ENCODE measurements at places on chromosomes 2 and 18.

DNA sequence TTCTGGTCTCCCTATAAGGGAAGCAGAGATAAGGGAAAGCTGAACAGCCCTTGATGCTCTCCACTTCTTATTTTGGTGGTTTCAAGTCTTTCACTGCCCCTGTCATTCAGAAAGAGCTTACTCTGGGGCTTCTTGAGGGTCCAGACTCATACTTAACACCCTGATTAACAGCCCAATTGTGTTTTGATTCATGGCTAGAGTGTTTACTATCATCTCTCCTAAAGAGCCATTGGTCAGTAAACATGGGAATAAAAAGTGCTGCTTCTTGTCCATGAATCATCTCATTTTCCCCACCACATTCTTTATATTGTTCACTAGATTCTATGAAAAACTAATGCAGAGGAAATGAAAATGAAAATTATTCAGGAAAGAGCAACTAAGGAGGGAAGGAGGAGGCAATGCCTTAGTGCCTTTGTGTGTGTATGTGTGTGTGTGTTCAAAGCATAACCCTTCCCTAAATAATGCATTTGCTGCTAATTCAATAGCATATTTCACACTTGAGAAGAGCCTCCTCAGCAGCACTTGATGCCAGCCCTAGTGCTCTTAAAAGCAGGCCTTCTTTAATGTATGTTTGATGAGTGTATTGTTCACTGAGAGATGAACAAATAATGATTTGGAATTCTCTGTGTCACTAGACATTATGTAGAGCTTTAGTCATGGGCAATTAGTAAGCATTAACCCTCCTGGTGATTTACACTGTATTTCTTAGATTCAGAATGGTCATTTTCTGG, 63.5 kb downstream of the DCC start:
- no peak for DNase-seq

GRCh38 chr2:75007061-75007460, 48.6 kb downstream of the POLE4 start:
- no peak for DNase-seq

DNA sequence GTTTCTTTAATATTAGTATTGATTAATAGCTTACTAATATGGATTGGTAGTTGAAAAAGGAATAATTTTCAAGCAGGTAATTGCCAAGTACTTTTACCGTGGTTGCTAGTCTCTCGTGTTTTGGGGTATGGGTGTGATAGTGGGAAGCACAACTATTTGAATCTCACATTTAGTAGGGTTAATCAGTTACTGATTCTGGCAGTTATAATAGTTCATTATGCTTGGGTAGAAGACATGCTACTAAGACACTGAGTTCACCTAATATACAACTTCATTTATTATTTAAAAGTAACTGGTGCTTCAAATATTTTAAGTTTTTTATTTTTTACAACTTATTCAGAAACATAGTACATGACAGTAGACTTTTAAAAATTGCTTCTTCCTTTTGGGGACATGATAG, 33.5 kb downstream of the SOCS6 start:
- no peak for DNase-seq

GRCh38 chr2:71524476-71524875, 71.1 kb downstream of the DYSF start:
- no peak for DNase-seq

GRCh38 chr2:37189452-37190153, 1.1 kb upstream of the SULT6B1 start:
- no peak for DNase-seq

- no peak for DNase-seq
Observed at GRCh38 chr18:42183746-42184145, 228.7 kb downstream of the PIK3C3 start.

Measured in right kidney (tissue), 9 donors.